ENCODE measurements at places on chromosomes 2 and 18.

- no peak for DNase-seq
Measured at GRCh38 chr2:170377500-170378207, 199.7 kb downstream of the MYO3B start.

- DNase-seq: no peak
Measured at GRCh38 chr2:1723397-1724042, 20.8 kb downstream of the PXDN start.

- DNase-seq: no peak
Measured at GRCh38 chr2:230793572-230794359, 71.0 kb upstream of the ITM2C start.

- no peak for DNase-seq
Measured at GRCh38 chr2:241932899-241933178, 63.3 kb downstream of the RTP5 start.

DNA sequence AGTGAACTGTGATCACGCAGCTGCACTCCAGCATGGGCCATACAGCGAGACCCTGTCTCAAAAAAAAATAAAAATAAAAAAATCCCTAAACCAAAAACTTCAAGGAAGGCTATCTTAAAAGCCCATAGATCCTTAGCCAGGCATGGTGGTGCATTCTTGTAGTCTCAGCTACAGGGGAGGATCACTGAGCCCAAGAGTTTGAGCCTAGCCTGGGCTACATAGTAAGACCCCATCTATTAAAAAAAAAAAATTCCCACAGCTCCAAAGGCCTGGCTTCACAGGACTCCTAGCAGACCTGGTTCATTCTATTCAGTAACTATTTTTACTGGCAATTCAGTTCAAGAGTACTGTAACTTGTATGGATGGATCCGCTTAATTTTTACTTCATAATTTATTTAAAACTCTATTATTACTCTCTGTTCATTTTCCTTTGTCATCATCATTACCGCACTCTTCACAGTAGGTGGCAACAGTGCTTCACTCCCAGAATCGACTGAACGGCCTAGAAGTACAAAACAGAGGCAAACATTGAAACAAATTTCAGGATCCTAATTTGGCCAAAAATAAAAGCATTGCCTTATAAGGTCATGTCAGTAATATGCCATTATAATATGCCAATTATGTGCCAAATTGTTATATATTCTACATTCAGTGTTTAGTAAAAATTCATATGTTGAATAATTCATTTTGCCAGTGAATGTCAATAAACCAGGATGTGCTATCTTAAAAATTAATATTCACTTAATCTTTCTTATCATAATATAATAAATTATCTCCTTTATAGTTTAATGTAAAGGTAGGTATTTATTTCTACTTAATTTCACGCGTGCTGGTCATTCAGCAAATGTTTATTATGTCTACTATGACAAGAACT lies 14.3 kb upstream of the STAM2 start:
- peak; percentile 33 for DNase-seq

GRCh38 chr2:175811971-175812370 lies 190.1 kb downstream of the LNPK start:
- no peak for DNase-seq

- DNase-seq: no peak
Measured at GRCh38 chr2:191916826-191917225, 69.9 kb upstream of the CAVIN2 start.
